ENCODE measurements at places on chromosomes 1 and 21.

DNA sequence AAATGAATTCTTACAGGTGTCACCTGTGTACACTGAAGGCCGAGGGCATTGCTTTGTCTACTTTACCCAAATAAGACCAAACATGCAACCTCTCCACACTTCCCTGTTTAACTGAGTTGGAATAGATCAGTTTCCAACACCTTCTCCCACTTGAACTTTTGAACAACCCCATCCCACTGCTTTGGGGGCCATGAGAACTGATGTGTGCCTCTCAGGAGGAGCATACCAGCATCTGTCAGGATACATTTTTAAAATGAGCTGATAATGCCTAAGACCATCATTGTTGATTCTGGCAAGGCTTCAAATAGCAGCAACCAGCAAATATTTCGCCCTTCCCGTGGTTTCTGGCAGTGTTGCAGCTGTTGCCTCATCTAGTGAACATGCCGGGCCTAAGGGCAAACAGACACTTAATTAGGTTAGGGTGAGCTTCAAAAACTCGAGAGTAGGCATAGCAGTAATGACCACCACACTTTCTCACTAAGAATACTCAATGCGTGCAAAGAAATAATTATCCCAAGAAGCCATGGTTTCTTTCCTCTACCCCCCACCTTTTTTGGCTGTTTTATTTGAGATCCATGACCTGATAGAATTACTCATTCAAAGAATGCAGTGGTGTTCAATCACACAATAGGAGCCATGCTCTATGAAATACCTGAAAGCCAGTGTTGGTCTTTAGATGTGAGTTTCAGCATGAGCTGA is 63.7 kb downstream of the MAP10 start:
- no peak for DNase-seq

GRCh38 chr1:16022393-16022792 is 557 bp downstream of the CLCNKA start:
- no peak for DNase-seq

DNA sequence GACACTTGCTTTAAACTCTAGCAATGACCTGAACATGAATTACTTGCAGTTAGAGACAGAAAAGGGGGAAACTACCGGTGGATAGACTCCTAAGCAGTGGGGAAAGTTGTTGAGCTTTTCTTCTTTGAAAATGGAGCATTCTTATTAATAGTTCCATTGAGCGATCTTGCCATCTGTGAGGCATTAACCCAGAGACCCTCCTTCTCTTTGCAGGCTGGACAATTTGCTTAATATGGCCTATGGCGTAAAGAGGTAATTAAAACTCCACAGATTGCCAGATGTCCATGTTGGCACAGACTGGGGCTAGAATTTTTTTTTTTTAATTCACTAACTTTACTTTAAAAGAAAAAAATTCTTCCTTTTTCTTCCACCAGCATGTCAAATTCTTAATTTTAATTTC is 88.5 kb downstream of the ELAVL4 start:
- no peak for DNase-seq

DNA sequence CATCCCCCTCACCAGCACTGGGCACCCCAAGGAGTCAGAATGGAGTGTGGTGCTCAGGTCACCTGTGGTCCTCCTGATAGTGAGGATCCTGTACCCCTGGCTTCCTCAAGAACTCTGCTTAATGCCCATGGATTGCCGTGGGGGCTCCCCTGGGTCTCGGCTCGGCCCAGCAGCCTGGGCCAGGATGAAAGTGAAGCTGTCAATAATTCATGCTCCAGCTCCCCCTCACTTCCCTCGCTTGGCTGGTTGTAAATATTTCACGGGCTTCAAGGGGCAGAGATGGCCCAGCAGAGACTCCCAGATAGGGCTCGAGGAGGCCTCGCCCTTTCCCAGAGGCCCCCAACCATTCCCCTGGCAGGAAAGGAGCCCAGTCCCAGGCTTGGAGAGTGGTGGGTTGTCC is 42.6 kb upstream of the KCNA10 start:
- DNase-seq: no peak

DNA sequence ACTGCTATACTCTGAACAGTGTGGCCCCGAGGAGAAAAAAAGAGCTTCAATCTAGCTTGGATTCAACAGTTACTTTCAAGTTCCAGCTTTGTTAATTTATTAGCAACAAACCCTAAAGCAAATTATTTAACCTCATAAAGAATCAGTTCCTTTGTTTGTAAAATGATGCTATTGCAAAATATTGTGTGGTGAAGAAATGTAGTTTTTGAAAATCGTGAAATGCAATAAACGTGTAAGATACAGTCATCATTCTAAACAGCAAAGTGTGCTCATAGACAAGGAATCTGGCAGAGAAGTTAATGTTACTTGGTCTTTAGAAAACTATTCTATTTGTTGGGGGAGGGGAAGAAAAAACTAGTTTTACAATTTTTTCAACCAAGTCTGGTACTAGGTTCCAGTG is 297.6 kb upstream of the ADGRL4 start:
- no peak for DNase-seq
